ENCODE measurements at places on chromosomes 11 and 22.
A peak's percentile ranks its signal among the peaks of the same experiment; 100 is the strongest.

DNA sequence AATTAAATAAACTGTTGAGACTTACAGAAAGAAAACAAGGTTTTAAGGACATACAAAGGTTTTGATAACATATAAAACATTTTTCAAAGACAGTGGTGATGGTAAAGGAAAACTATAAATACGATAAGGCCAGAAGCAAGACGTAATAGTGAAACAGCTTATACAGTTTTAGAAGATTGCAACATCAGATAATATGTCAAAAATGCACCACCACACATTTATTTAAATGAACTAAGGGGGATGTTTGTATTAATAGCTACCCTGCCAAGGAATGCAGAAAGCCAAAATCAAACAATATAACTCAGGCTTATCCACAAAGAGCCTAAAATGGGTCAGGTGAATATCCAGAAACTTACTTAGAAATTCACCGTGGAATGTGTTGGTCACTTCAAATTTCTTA, 981.6 kb upstream of the FAT3 start:
- no peak for DNase-seq

- no peak for DNase-seq
Observed at GRCh38 chr11:70247042-70247709, 23.3 kb upstream of the PPFIA1 start.

DNA sequence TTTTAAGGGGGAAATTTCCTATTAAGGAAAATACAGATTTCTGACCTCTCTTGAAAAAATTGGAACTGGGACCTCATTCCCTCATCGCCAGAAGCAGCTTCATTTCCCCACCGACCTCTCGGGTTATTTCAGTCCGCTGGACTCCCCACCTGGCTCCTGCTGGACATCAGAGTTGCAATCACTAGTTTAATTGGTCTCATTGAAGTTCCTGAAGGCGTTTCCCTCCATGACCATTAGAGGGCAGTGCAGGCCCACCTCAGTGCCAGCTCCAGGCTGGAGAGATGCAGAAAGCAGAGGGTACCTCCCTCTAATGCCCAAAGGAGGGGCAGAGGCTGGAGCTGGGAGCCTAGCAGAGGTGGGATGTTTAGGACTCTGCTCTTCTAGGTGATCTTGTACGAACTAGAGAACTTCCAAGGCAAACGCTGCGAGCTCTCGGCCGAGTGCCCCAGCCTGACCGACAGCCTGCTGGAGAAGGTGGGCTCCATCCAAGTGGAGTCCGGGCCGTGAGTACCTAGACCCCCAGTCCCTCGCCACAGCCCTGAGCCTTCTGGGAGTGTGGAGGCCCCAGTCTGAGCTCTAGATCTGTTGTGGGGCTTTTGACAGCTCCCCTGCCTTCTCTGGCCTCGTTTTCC, 2.7 kb downstream of the CRYBB3 start:
- DNase-seq = peak; percentile 27

DNA sequence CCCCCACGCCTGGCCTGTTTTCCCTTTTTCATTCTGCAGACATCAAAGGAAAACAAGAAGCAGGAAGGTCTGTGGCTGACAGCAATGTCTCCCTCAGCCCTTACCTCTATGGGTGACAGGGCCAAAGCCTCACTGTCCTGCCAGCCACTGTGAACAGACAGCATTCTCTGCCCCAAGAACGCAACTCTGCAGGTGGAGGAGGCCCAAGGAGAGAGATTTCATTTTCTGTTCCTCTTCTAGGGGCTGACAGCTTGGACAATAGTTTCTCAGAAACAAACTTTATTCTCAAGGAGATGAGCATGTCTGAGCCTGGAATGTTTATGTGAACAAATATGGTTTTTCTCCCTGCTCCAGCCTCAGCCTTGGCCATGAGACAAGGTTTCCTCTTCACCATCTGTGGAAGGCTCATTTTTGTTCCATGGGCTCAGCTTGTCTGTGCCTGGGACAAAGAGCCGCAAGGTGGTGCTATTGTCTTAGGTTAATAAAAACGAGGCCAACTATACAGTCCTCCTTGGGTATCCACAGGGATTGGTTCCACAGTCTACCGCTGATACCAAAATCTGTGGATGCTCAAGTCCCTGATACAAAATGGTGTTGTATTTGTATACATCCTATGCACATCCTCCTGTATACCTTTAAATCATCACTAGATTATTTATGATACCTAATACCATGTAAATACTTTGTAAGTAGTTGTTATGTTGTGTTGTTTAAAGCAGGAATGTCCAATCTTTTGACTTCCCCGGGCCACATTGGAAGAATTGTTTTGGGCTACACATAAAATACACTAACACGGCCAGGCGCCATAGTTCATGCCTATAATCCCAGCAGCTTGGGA, 5.8 kb downstream of the PIWIL3 start:
- DNase-seq = no peak

GRCh38 chr11:977830-978720, 52.4 kb downstream of the AP2A2 start:
- no peak for DNase-seq

DNA sequence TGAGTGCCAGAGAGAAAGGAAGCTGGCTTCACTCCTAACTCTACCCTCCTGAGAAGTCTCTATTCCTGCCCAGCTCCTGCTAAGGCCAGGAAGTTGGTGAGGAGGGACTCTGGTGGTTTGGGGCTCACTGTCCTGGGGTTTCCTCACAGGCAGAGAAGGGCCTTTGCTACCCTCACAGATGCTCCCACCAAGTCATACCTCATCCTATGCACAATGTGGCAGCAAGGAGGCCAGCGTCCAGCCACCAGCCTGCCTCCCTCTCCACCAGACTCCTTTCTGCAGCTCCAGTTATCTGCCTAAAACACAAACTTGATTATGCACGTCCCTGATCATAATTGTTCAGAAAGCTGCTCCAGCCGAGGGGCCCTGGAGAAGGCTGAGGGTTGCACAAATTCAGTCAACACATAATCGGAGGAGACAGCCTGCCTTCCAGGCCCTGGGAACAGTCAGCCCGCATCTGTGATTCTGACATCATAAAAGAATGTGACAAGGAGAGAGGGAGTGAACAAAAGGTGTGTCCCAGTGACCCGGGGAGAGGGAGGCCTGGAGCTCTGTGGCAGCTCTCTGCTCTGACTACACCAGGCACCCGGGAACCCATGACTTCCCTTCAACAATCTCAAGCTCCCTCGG, 28.8 kb downstream of the DKK3 start:
- DNase-seq = peak; percentile 57

GRCh38 chr11:109426442-109427240, 4.7 kb downstream of the C11orf87 start:
- DNase-seq = no peak

GRCh38 chr22:39325392-39325932, 6.0 kb upstream of the RPL3 start:
- no peak for DNase-seq

- DNase-seq = no peak
Observed at GRCh38 chr11:96760306-96760705, 370.5 kb downstream of the JRKL start.

DNA sequence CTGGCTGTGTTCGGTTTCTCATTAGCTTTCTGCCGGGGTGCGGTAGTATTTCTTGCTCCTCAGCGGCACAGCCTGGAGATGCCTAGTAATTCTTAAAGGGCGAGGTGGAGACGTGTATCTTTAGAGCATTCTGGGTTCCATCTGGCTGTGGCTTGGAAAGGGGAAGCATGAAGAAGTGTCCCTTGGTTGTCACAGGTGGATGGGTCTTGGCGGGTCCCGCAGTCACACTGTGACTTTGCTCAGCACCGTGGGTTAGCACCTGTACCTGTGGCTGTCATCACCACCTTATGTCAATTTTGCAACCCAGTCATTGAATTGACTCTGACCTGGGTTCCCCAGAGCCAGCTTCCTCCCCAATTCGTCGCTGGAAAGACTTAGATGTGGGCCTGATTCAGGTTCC, 57.6 kb downstream of the MIAT start:
- no peak for DNase-seq

DNA sequence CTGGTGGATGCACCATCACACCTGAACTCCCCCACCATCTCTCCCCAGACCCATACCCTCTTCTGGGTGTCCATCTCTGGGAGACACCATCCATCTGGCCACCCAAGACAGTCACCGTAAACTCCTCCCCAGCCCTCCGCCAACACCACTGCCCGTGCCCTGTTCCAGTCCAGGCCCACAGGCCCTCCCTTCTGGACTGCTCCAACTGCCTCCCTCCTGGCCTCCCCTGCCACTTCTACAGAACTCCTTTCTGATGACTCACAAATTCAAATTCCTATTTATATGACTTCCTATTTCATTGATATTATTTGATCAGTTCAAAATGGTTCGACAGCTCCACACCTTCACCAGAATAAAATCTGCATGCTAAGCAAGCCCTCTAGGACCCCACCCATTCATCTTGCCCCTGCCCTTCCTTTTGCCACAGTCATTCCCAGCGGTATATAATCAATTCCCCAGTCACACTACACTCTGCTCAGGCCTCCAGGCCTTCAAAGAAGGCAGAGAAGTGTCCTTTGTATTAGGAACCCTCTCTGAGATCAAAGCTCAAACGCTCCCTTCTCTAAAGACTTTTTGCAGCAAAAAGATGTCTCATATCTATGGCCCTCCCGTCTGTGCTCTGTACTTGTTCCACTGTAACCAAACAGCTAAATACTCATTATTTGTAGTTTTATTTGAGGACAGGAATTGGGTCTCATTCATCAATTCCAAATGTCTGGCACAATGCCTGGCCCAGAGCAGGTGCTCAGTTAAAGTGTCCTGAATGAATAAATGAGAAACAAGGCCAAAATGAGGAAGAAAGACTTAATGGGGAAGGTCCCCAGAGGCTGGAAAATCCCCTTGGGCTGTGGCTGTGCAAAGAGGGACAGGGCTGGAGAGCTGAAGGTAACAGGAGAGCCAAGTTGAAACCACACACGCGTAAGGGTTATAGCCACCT, 29.0 kb downstream of the MYH9 start:
- no peak for DNase-seq

GRCh38 chr22:50101870-50102565, 12.2 kb downstream of the MOV10L1 start:
- no peak for DNase-seq

DNA sequence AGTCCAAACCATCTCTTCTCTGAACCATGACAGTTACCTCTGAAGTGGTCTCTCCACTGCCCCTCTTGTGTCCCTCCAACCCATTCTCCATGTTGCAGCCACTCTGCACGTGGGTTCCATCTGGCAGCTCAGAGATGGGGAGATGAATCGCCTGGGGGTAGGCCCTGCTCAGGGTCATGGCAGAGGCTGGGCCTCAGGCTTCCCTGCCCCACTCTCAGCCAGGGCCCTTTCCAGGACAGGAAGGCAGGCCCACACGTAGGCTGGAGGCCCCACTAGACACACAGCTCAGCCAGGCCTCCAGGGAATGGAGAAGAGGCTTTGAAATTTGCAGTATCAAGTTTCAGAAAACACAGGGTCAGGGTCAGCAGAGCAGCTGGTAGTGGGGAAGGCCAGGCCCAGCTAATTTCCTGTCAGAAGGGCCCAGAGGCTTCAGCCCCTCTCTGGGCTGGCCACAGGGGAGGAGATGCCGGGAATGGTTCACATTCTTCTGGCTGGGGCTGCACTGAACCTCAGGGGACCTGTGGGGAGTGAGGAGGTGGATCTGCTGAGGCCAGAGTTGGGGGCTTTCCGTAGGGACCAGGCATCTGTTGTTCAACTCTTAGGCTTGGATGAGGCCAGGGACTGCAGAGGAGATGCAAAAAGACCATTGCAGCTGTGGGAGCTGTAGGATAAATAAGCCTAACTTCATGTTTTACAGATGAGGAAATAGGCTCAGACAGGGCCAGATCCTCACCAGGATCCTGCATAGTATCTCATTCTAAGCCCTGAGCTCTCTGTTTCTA, 101.6 kb downstream of the SWAP70 start:
- DNase-seq = peak; percentile 68

- DNase-seq = no peak
Observed at GRCh38 chr11:131606811-131607335, 236.5 kb downstream of the NTM start.

DNA sequence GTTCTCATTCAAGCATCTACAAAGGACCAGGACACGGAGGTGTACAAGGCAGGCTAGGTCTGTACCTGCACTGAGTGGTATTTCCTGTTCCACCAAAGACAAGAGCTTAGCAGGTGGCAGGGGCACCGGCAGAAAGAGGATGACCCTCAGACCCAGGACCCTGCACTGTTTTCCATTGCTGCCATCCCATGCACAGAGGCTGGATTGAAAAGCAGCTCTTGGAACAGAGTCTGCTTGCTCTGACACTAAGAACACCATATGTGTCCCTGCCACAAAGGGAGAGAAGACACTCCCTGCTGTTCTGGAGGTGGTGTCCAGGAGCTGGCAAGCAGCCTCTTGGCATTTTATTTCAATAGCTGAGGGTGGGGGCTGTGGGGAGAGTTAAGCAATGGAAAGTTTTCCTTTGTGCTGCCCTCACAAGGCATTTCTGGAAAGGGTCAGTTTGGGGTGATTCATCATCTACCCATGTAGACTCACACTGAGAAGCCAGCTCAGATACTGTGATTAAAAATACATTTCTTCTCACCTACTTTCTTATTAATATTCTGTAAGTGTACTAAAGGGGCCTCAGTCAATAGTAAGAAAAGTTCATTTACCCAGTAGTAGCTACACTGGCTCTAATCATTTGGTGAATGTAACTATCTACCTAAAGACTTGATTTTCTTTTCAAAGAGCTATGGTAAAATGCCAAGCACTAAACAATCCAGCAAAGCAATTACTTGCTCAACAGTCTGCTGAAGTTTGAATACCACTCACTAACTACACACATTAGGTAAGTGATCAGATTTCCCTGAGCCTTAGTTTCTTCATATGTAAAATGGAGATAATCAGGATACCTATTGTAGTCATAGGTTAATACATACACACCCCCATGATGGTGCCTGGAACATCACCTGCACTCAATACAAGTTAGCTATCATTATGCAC, 55.2 kb downstream of the SLC1A2 start:
- peak; percentile 87 for DNase-seq

DNA sequence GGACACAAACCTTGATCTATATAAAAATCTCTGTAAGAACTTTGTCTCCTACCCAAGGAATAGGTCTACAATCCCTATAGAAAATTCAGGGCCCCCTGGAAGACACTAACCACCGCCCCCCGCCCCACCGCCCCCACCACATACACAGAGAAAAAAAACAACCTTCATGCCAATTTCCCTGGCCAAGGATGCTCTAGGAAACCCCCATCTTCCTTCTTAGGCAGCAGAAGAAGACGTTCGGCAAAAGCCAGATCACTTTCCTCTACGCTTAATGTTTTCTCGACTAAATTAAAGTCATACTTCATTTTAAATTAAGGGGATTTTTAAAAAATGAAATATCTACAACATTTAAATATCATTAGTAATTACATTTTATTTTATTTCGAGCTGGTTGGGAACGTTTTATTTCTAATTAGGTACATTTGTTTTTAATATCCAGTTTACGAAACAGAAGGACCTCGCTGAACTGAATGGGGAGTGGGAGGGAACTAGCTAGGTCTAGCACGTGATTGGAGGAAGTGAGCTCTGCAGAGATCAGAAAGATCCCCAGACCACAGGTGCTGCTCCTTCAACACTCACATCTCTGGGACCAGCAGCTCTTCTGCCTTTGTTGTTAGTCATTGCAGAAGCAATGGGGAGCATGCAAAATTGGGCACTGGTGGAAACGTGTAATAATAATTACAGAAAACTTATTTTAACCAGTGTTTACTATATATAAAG, 472.3 kb downstream of the MN1 start:
- no peak for DNase-seq

- no peak for DNase-seq
Observed at GRCh38 chr22:33747576-33748180, 172.6 kb downstream of the LARGE1 start.

All from uterus (tissue), 4 donors.